Neuronal stem cell (in vitro differentiated cells): ENCODE measurements at places on chromosomes 13 and 19.

GRCh38 chr13:24148414-24149235 lies 11.9 kb upstream of the SPATA13 start:
- DNase-seq = no peak

DNA sequence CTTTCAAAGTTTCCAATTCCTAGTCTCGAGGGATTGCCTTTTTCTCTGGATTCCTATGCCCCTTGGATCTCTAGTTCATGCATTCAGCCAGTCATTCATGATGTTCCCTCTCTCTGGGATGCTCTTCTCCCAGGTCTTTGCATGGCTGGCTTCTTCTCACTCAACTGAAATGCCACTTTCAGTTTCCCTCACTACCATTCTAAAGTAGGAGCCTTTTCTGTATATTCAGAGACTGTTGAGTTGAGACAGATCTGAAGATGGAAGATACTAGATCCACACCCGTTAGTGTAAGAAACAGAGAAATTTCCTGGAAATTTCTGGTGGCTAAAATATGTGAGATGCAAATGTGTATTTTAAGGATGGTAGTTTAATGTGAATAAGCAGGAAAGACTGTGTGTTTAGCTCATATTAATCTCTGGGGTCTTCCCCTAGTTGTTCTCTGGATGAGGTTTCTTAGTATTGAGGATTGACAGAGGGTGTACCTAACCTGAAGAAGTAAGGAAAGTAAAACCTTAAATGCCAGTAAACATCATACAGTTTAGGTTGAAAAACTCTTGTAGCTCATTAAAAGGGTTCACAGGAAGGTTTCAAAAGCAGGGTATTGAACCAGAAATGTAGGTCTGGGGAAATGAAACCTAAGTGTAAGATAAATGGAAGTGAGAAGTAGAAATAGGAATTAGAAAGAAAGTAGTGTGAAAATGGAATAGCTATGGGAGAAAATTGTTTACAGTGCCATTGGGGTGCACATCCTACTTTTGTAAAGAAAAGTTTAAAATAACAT lies 331.3 kb downstream of the NDFIP2 start:
- no peak for DNase-seq

DNA sequence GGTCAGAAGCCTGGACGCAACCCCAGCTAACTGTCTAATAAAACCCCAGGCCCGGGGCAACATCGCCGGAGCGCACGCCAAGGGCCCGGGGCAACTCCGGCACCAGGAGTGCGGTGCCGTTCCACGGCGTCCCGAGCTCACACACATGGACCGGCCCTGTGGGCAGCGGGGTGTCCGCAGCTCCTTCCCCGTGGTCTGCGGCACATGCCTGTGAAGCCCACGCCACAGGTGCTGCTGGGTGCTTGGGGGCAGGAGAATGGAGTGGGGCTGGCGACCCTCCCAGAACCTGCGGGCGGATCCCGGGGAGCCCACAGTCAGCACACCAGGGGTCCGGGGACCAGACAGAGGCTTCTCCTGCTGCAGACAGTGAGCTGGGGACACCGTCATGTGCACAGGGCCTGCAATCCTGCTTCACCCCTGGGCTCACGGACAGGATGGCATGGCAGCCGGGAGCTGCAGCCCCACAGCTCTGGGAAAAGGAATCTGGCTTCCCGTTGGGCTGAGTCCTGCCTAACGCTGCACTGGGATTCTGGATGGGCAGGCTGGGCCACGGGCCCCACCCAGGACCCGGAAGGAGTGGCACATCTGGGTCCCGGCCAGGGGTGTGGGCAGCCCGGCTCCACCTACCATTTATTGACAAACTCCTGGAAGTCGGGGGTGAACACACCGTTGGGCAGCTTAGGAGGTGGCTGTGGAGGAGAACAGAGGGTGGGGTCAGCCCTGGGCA lies 28.2 kb upstream of the ZBTB7A start:
- no peak for DNase-seq

DNA sequence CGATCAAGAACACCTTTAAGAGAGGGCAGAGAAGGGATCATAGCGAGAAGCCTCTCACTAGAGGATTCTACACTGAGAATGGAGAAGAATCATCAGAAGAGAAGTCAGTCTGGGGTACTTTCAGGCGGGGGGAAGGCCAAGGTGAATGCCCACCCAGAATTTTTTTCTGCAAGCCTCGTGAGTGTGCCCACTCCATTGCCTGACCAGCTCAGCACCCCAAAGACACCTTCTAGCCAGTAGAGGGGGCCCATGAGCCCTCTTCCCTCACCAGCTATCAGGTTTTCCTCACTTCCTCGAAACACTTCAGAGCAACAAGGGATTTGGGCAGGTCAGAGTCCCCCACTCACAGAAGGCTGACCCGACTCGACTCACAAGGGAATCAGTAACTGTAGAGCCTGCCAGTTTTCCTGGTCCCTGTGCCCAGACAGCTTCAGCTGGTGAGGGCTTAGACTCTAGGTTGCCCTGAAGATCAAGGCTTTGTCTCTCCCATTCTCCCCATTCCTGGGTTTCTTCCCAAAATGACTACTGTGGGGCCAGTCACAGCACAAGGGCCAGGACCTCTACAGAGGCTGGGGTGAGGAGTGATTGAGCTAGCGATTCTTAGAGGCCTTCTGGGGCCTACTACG lies 18.4 kb downstream of the NLRP13 start:
- DNase-seq = no peak
